HS-5 (cell line): ENCODE measurements at places on chromosomes 11 and 22.

- DNase-seq, result no peak
Observed at GRCh38 chr11:99676292-99676691, 655.5 kb downstream of the CNTN5 start.

GRCh38 chr11:17972987-17973386, 39.9 kb downstream of the SERGEF start:
- DNase-seq, result peak; percentile 64

GRCh38 chr11:94781837-94782236, 13.7 kb downstream of the AMOTL1 start:
- DNase-seq, result no peak

- no peak for DNase-seq
Observed at GRCh38 chr11:68340784-68341556, 28.6 kb downstream of the LRP5 start.

GRCh38 chr11:120284272-120284671, 40.8 kb upstream of the TLCD5 start:
- DNase-seq, result no peak
